Vagina (tissue), 2 donors: ENCODE measurements at places on chromosomes 16 and 17.

- no peak for DNase-seq
Observed at GRCh38 chr16:50694206-50694605, 800 bp downstream of the NOD2 start.

- no peak for DNase-seq
Observed at GRCh38 chr17:49872754-49873377, 25.0 kb upstream of the TAC4 start.

- no peak for DNase-seq
Observed at GRCh38 chr17:56136301-56136700, 17.0 kb upstream of the ANKFN1 start.

DNA sequence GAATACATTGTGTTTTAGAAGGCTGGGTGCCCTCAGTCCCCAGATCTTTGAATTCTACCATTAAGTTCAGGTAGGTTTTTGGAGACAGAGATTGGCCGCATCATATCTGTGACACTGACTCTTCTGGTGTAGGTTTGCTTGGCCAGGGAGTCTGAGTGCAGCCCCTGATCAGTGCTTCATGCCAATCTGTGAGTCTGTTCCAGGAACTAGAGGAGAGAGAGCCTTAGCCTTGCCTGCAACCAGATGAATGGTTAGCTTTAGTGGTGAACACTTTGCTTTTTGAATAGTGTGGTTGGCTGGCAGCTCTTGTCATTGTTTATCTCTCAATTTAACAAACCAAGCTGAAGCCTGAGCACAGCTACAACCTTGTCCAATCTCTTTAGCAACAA, 87.8 kb downstream of the PLXDC1 start:
- no peak for DNase-seq

- no peak for DNase-seq
Observed at GRCh38 chr16:34801875-34802274, 1342.5 kb downstream of the TP53TG3F start.

DNA sequence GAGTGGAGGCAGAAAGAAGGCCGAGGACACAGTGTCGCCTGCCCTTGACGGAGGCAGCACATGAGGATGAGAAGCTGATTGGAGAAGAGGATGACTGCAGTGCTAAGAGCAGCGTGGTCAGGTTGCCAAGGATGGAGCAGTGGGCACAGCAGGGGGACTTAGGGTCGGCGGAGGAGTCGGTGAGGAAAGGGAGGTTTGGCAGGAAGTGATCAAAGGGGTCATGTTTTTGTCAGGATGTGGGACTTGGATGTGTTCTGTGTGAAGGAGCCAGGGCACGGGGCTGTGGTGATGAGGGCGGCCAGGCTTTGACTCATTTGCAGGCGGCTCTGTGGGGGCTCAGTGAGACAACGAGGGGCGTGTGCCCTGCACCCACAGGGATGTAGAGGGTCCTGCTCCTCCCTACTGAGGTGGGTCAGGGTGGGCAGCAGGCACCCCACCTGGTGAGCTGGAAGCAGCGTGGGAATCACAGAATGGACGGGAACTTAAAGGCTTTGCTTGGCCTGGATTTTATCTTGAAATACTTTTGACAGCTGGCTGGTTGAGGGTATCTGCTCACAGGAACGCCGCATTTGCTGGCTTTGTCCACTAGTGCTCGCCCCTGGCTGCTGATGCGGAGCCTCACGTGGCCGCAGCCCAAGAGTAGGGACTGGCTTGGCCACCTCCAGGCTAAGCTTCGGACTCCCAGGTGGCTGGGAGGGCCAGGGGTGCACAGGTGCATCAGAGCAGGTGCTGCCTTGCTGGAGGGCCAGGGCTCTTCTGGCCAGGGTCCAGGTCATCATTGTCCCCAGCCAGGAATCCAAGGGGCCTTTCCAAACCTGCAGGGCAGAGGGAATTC, 6.0 kb downstream of the MPG start:
- DNase-seq = no peak

DNA sequence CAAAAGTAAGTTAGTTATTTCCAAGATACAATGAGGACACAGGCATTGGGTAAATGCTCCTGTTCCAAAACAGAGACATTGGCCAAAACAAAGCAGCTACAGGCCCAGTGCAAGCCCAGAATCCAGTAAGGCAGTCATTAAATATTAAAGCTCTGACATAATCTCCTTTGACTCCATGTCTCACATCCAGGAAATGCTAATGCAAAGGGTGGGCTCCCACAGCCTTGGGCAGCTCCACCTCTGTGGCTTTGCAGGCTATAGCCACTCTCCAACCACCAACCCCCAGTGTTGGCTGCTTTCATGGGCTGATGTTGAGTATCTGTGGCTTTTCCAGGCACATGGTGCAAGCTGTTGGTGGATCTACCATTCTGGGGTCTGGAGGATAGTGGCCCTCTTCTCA, 733.4 kb upstream of the SOX9 start:
- DNase-seq = no peak

- no peak for DNase-seq
Observed at GRCh38 chr16:17227278-17227677, 243.5 kb downstream of the XYLT1 start.
